Left ventricle myocardium inferior (tissue), 1 donor: ENCODE measurements at places on chromosomes 1 and 21. TPM values are rescaled to one million over a fixed set of nuclear protein-coding genes. Genes with fewer than 3 reads are reported as not detected.
A peak's percentile ranks its signal among the peaks of the same experiment; 100 is the strongest.

DNA sequence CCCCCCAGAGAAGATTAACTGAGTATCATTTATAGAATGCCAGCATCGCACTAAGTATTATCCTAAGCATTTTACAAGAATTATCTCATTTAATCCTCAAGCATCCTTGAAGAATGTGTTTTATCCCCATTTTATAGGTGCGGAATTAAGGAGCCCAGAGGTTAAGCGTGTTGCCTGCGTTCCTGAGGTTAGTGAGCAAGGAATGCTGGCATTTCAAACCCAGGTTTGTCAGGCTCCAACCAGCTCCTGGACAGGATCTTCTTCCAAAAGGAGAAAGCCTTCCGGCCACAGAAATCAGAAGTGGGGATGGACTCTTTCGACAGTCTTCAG, 82.3 kb downstream of the SSBP3 start:
- H3K36me3 ChIP-seq, result no peaks in the 10 kb centered on the region
- DNase-seq, result no peak
- H3K27ac ChIP-seq, result peak overlapping the region; percentile 76

DNA sequence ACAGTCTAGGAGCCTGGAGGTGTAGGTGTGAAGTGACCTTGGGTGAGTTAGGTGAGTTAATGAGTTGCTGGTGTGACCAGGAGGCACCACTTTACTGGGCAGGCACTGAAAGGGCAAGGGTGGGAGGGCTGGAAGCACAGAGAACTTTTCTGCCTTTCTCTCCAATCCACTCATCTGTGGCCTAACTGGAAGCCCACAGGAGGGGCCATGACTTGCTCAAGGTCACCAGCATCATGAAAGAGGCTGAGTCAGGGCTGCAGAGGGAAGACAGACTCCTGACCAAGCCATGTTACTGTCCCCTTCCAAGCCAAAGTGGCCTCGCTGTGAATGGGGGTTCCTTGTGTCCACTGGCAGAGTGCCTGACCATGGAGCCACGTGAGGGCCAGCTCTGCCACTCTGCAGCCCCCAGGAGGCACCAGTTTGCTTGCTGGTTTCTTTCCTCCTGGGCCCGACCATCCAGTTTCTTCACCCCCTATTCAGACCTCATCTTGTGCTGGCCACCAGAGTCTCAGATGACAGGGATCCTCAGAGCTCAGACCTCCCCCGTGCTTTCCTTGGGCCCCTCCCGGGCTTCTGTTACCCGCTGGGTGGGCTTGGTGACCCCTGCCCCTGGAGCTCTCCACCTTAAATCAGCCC, 4.3 kb upstream of the BSND start:
- H3K27ac ChIP-seq, result no peak overlapping the region
- DNase-seq, result no peak
- no peaks in the 10 kb centered on the region for H3K36me3 ChIP-seq

GRCh38 chr1:158049853-158050252, 56.4 kb downstream of the KIRREL1 start:
- H3K27me3 ChIP-seq, result peaks cover 11% of the 10 kb centered on the region
- no peak overlapping the region for H3K4me3 ChIP-seq
- H3K36me3 ChIP-seq, result no peaks in the 10 kb centered on the region
- no peak for DNase-seq

DNA sequence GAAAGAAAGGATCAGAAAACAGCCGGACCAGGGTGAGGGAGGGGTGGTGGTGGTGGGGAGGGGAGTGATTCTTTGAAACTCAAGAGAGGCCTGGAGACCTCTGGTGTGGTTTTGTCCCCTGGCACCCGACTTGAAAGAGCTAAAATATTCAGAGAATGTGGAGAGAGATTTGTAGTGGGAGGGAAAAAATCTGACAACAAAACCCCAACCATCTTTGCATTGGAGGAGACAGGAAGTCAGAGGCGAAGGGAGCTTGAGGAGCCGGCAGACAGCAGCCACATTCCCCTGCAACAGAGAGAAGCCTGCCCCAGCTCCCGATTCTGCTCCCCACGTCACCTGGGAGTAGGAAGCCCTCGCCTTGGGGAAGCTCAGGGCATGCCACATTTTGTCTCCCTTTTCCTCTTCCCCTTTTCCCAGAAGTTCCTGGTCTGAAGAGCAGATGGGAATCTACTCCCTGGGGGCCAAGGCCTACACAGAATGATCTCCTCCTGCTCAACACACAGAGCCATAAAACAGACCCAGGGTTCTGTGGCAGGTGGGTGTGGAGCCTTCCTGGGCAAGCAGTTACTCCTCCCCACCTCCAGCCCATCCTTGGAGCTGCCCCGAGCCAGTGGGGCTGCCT, 84.9 kb downstream of the ITPKB start:
- H3K36me3 ChIP-seq, result no peaks in the 10 kb centered on the region
- peak; percentile 12 for DNase-seq
- no peak overlapping the region for H3K27ac ChIP-seq
- no peak overlapping the region for H3K4me3 ChIP-seq
- no peaks in the 10 kb centered on the region for H3K27me3 ChIP-seq

GRCh38 chr1:240572328-240572727, 39.6 kb downstream of the GREM2 start:
- H3K36me3 ChIP-seq, result no peaks in the 10 kb centered on the region
- H3K27me3 ChIP-seq, result no peaks in the 10 kb centered on the region
- no peak overlapping the region for H3K4me3 ChIP-seq
- no peaks in the 10 kb centered on the region for H3K4me1 ChIP-seq

DNA sequence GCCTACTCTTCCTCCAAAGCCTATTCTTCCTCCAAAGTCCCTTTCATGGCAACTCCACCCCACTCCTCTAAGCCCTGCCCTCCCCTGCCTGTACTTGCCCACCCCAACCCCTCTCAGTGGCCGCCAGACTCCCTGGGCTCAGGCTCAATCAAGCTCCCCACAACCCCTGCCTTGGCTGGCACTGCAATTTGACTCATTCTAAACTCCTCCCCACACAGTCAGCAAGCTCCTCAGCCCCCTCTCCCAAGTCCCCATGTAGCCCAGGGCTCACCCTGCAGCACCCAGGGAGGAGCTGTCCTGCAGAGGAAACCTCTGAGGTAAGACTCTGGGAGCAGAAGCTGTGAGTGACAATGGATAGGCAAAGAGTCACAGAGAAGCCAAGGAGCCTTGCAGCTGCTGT, 3.6 kb upstream of the VSIG8 start:
- peaks cover 12% of the 10 kb centered on the region for H3K27me3 ChIP-seq
- H3K27ac ChIP-seq, result no peak overlapping the region
- no peak overlapping the region for H3K4me3 ChIP-seq

DNA sequence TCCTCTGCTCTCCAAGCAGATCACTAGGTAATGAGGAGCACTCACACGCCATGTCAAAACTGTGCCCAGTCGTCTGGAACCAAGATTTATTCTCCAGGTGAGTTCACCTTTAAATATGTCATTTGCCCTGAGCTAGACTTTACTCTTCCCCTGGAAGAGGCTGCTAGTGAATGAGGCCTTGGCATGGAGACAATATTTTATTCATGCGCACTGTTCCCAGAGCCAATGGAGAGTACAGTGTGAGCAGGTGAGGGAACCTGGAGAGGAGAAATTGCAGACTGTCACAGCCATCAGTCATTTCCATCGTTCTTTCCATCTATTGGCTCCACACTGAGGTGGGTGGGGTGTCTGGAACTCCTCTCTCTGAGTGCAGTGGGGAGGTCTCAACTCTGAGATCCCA, 333.6 kb downstream of the KCNH1 start:
- no peak overlapping the region for H3K4me3 ChIP-seq
- no peak overlapping the region for H3K27ac ChIP-seq
- H3K36me3 ChIP-seq, result no peaks in the 10 kb centered on the region
- no peak for DNase-seq
- no peaks in the 10 kb centered on the region for H3K4me1 ChIP-seq
- peaks cover 24% of the 10 kb centered on the region for H3K27me3 ChIP-seq

DNA sequence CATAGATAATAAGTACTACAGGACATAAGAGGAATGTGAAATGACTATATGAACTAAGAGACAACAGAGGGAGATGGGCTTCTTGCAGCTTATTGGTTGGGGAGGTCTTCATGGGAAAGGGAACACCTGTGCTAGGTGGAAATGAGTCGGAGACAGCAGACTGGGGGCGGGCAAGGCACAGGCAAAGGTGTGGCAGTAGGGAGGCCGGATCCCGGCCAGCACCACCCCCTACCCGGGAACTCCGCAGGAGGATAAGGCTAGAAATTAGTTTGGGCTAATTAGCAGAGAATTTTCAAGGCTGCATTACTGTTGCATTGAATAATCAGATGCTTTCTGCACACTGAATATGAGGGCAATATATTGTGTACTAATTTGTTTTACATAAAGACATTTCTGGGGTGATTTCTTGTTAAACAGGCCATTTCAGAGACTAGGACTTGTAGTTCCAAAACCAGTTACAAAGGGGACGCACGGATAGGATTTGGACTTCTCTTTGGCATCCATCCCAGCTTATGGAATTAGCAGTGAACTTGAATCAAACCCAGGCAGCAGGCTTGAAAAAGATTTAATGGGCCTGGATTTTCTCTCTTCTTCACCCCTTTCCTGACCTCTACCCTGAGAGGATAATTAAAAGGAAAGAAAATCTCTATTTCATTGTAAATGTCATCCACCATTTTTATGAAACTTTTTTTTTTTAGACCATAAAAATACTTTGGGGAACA, 2.2 kb upstream of the HUNK start:
- peaks cover 78% of the 10 kb centered on the region for H3K27me3 ChIP-seq
- H3K36me3 ChIP-seq, result no peaks in the 10 kb centered on the region
- H3K27ac ChIP-seq, result no peak overlapping the region
- DNase-seq, result no peak
- H3K4me3 ChIP-seq, result no peak overlapping the region
- H3K4me1 ChIP-seq, result peaks cover 31% of the 10 kb centered on the region

- peak overlapping the region; percentile 91 for H3K27ac ChIP-seq
- H3K27me3 ChIP-seq, result no peaks in the 10 kb centered on the region
- peaks cover 24% of the 10 kb centered on the region for H3K36me3 ChIP-seq
- peak overlapping the region; percentile 58 for H3K4me3 ChIP-seq
- DNase-seq, result no peak
These were observed 72.1 kb downstream of the SKI start for GRCh38 chr1:2300004-2300771.

The FCMR gene
- total RNA-seq, result 3.3 TPM
